ENCODE measurements at places on chromosomes 2 and 18.

DNA sequence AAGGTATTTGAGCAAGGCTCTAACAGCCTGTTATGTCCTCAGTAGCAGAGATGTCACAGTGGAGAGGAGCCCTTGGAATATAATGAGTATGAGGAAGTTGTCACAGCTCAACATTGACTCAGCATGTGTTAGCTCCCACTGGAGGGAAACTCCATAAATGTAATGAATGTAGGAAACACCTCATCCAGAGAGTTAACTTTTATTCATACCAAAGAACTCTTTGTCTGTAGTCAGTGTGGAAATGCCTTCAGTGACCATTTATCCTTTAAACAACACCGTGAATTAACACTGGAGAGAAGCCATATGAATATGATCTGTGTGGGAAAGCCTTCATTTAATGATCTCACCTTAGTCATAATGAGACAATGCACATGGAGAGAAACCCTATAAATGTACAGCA, 59.7 kb downstream of the CYP1B1 start:
- DNase-seq = no peak

DNA sequence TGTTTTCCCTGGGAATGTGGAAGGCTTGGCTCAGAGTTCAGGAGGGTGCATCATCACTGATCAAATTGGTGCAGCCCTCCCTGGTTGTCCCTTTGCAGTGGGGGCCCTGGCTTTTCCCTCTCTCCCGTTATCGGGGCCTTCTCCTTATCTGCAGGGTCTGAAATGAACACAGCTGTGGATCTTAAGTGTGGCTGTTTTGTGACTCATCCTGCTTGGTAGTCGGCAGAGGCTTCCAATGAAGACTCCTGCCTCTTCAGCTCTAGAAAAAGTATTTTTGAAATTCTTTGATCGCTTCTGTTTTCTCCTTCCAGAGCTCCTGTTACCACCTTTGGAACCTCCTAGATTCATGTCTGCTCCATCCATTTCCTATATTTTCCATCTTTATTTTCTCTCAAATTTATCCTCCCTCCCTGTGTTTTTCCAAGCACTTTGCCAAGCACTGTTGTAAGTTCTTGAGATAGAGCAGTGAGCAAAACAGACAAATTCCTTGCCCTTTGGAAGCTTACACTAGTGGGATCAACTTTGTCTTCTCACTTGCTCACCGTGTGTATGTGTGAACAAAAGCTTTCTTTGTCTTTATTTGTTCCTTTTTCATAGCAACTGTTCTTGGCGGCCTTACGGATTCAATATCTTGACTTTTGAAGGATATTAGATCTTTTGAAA, 45.7 kb downstream of the RALB start:
- DNase-seq = no peak

DNA sequence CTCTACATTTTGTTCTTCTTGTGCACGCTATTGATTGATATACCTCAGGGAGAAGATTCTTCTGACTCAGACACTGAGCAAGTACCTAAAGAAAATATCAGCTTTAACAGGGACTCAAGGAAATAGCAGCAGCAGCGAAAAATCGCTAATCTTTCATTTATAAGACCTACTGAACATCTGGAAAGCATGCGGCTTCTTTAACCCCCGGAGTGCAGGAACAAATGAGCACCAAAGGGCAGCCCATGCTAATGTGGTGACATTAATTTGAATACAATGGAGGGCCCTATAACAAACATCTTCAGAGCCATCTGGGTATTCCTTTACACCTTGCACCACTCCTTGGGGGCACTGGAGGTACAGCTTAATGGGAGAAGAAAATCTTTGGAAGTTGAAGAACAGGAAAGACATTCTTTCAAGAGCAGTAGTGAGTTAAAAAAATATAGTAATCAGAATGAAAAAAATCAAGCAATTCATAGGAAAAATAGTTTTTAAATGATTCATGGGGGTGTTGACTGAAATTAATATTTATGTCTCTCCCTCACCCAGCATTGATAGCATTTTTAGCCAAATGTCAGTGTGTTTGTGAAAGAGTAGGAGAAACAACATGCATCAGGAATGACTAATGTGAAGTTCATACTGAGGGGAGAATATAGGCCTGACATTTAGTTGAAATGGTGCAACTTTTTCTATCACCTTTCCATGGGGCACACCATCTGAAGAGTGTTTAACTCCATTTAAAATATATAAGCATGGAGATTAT, 281.7 kb downstream of the HRH4 start:
- no peak for DNase-seq

DNA sequence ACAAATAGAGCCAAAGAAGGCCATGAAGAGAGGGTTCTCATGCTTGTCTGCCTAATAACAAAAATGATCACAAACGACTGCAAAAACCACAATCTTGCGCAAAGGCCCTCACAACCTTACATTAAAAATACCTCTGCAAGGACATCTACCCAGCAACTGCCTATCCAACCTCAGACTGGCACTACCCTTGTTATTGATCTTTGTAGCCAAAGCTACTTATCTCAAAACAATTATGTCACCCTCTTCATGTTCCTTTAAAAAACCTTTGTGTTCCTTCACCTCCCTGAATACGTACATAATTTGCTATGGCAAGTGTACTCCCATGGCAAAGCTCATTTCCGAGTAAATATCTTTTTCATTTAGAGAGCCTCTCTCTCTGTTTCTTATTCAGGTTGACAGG, 44.1 kb downstream of the TMEM163 start:
- no peak for DNase-seq

- no peak for DNase-seq
Observed at GRCh38 chr2:197179744-197180498, 130.7 kb downstream of the ANKRD44 start.

DNA sequence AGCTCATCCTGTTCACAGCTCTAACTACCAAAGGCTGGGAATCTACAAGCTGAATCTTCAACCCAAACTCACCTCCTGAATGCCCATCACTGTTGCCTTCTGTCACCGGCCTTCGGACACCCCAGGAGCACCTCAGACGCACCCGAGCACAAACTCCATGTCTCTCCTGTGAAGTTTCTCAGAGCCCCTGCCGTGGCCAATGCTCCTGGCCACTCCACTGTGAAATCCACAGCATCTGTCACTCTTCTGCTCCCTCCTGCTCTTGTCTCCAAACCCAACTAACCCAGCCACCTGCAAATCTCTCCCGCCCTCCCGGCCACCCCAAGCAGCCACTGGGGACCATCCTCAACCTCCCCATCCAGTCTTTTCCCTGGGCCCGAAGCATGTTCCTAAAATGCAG, 457.9 kb upstream of the SALL3 start:
- DNase-seq = no peak

DNA sequence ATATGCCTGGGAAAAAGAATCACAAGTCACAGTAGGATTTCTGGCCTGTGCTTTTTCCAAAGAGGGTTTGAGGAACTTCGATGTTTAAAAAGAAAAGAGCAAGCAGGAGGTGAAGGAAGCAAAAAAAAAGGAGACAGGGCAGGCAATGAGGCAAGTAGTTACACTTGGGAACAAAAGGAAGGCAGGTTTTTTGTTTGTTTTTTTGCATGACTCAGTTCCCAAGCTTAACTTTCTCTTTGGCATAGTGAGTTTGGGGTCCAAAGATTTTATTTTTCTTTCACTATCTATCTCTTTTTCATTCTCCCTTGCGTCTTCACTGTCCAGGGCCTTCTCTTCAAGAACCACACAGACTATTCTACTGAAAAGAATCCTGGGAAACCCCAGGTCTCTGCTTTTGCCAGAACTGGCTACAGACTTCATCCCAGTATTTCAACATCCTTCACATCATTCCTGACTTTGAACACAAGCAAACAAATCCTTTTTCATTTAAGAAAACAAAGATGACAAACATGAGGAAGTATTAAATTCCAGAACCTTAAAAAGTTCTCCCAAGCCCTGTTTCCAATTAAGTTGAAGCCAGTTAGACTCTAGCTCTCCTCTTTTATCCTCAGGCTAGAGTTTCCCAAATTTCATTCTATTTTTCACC, 210.7 kb upstream of the RND3 start:
- DNase-seq = no peak

DNA sequence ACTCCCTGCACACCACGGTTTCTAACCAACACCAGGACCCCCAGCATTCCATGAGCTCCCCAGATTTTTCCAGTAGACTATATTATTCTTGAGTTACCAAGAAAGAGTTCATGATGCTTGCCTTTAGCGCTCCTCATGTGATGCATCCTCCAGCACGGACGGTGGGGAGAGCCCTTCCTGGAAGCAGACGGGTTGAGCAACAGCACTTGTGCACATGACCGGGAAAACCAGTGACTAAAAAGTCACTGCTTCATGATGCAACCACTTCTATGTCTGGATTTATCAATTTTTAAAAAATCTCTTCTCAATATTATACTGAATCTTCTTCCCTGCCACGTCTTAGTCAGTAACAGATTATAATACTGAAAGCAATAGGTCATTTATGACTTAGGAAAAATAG, 20.4 kb upstream of the DOK6 start:
- DNase-seq = no peak

- no peak for DNase-seq
Observed at GRCh38 chr2:7047661-7048060, 130.4 kb downstream of the RNF144A start.

DNA sequence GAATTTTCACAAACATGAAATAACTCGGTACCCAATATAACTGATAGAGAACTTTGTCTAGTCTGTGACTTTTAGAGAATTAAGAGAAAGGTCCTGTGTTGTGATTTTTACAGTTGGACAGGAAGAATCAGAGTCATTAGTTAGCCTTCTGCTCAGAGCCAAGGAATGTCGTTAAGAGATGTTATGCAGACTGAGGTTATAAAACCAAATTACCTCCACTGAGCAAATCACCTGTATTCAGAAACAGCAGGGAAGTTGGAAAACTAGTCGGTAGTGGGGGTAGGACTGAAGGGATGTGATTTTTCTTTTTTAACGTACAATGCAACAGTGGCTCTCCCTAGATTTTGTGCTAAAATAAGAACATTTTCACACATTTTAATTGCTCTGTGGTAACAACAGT, 18.5 kb downstream of the TANK start:
- no peak for DNase-seq

DNA sequence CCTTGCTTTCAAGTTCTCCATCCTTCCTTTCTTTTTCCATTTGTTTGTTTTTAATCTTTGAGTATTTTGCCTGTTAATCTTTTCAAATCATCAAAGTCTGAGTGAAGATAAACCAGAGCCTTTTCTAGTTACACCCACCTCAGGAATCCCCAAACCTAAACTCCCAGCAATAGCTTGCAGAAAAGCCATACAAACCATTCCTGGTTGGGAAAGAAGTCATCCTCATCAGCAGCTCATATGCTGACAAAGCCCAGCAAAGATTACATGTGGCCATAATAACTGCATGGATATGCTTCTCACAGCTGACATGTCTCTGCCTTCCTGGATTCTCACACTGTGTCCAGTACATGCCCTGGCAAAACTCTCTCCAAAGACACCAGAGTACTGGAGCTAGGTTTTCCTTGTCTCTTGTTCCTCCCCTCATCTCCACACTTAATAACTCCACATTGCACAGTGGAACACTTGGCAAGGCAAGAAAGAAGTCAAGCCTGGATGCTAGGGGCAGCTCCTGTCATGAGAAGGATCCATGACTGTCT, 126.4 kb upstream of the TLK1 start:
- DNase-seq = no peak

DNA sequence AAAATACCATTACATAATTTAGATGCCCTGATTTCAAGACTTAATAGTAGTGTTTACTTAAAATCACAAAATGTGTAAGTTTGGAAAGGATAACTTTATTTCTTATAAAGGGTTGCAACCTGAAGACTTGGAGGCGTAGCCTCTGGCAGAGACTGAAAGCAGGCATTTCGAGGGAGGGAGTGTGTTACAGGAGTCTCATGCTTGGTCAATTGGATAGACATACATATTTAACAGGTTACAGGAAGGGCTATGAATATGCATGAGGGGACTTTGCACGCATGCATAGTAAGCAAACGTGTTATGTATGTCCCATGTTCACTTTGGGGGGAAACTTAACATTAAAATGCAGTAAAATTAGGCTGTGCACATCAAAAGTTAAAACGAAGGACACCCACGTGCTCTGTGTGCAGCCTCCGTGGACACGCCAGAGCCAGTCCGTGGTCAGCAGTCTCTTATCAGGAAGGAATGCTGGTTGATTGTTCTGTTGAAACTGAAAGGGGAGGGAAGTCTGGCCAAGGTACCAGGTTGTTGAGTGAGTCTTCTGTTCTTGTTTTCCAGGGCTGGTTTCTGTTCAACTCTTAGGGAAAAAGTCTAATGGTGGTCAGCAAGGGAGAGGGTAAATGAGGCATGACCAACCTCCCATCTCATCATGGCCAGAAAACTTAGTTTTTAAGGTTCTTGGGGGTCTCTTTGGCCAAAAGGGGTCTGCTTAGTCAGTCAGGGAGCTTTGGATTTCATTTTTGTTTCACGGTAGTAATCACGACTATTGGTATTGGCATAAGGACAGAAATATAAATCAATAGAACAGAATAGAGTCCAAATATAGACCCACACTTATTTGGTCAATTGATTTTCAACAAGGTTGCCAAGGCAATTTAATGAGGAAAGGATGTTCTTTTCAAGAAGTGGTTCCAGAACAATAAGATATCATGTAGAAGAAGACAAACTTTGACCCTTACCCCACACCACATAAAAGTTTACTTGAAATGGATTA, 121.9 kb downstream of the MCFD2 start:
- no peak for DNase-seq

DNA sequence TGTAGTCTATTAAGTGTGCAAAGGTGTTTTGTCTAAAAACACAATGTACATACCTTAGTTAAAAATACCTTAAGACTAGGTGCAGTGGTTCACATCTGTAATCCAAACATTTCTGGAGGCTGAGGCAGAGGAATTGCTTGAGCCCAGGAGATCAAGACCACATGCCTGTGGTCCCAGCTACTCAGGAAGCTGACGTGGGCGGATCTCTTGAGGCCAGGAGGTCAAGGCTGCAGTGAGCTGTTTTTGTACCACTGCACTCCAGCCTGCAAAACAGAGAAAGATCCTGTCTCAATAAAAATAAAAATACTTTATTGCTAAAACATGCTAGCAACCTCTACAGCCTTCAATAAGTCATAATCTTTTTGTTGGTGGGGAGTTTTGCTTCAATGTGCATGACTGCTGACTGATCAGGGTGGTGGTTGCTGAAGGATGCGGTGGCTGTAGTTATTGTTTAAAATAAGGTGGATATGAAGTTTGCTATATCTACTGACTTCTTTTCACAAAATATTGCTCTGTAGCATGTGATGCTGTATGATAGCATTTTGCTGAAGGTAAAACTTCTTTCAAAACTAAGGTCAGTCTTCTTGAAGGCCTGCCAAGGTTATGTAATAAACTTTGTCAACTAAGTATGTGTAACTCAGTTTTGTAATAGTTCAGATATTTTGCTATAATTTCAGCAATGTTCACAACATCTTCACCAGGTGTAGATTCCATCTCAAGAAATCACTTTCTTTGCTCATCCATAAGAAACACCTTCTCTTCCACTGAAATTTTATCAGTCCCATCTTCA, 1238.0 kb upstream of the NRXN1 start:
- DNase-seq = no peak
